Nephron progenitor cell (in vitro differentiated cells): ENCODE measurements at places on chromosomes 12 and 14.
A peak's percentile ranks its signal among the peaks of the same experiment; 100 is the strongest.

DNA sequence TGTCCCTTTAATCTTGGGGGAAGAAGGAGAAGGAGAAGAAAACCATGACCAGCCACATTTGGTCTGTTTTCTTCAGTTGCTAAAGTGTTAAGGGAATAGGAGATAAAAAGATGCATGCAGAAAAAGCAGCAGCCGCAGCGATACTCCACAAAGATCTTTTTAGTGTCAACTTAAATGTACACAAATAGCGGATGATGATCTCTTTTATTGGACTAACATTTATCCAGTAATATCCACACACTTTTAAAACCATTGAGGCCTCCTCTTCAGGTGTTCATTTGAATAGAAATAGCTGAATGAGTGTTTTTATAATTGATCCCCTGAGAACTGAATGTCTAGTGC, 83.5 kb downstream of the PAPOLA start:
- H3K4me1 ChIP-seq: peaks cover 90% of the 10 kb centered on the region
- H3K4me3 ChIP-seq: no peak overlapping the region
- H3K36me3 ChIP-seq: no peaks in the 10 kb centered on the region
- DNase-seq: no peak
- H3K27ac ChIP-seq: no peak overlapping the region

DNA sequence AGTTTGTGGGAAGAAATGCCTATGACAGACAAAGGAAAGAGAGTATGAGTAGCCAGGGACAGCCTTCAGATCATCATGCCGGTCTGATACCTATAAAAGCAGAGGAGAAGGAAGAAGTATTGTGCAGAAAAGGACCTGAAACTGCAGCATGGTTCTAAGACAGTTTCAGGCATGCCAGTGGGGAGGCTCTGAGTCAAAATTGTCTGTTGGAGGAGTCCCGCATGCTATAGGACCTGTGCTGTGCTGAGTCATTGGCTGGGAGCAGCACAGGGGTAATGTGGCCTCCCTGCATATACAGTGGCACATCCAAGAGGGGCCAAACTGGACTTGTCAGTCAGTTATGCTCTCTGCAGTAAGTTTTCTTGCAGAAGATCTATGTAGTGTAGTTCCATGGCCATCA, 40.7 kb downstream of the NEUROD4 start:
- H3K36me3 ChIP-seq: no peaks in the 10 kb centered on the region
- no peak overlapping the region for H3K4me3 ChIP-seq
- DNase-seq: no peak

DNA sequence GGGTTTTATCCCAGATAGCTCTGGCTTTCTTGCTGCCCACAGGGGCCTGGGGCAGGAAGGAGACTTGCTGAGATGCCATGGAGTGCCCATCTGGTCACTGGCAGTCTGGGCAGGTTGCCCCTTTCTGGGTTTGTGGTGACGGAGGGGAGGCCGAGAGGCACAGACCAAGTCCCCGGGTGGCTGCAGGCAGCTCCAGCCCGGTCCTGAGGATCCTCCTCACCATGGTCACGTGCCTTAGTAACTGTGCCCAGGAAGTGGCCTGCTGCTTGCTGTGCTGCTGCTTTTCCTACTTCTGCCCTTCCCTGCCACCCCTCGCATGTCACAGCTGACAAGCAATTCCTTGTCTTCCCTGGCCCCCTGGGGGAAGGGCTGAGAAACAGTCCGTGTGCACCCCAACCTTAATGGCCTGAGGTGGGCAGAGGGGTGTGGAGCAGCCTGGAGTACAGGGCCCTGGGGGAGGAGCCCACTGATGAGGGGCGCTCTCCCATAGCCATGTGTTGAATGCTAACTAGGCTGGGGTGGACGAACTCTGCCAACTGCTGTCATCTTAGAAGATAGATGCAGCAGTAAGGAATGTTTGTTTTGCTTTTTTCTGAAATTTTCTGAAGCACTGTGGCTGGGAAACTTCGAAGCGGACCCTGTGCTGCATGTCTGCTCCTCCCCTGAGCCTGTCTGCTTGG, 54.9 kb upstream of the SRSF5 start:
- H3K36me3 ChIP-seq: peaks cover 4% of the 10 kb centered on the region
- peaks cover 75% of the 10 kb centered on the region for H3K4me1 ChIP-seq
- peak overlapping the region; percentile 23 for H3K4me3 ChIP-seq

- H3K27ac ChIP-seq: no peak overlapping the region
- H3K27me3 ChIP-seq: no peaks in the 10 kb centered on the region
- no peak for DNase-seq
Measured at GRCh38 chr14:21106176-21106497, 5.3 kb downstream of the TMEM253 start.

DNA sequence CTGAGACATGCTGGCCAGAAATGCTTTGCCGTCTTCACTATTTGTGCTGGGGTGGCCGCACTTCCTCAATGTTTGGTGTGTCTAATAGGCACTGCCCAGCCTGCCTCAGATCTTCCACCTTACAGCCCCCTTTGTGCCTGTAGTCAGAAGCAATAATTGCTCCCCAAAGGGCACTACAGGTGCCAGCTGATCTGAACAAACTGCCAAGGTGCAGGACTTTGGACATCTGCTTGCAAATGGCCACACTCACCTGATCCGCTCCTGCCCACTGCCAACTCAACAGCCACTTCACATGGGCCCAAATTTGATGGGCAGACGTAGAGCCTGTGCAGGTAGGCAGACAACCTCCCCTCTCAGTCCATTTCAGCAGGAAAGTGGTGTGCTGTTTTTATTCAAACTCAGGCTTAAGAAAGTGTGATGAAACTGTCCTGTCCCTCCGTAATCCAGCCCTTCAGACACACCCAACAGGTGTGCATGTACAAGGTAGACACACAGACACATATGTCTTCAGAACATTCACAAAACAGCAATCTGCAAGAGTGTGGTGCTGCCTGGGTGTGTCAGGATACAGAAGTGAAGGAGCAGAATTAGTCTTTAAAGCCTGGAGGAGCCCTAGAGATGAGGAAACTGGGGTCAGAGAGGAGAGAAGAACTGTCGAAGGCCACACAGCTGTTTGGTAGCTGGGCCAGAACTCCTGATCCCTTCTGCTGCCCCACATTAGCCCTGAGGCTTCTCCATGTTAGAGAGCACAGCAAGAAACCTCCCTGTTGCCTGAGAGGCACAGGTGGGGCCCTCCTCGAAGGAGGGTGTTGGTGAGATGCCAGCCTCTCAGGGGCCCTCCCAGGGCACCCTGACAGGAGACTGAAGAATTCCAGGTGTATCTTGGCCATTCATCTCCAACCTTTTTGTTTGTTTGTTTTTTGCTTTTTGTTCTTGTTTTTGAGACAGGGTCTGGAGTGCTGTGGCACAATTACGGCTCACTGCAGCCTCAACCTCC, 4.4 kb upstream of the KRT75 start:
- H3K27me3 ChIP-seq: peaks cover 4% of the 10 kb centered on the region
- DNase-seq: no peak
- no peak overlapping the region for H3K4me3 ChIP-seq
- H3K27ac ChIP-seq: no peak overlapping the region
- H3K36me3 ChIP-seq: no peaks in the 10 kb centered on the region
